Neuronal stem cell (in vitro differentiated cells): ENCODE measurements at places on chromosomes 11 and 22.

- H3K36me3 ChIP-seq, result peaks cover 65% of the 10 kb centered on the region
- H3K27me3 ChIP-seq, result no peaks in the 10 kb centered on the region
- H3K4me1 ChIP-seq, result peaks cover 7% of the 10 kb centered on the region
These were observed 17.5 kb upstream of the TMEM184B start for GRCh38 chr22:38290347-38290746.

GRCh38 chr11:75994616-75995015 lies 179.6 kb downstream of the UVRAG start:
- H3K36me3 ChIP-seq, result peaks cover 19% of the 10 kb centered on the region
- no peak for DNase-seq
- no peak overlapping the region for H3K4me3 ChIP-seq
- H3K27me3 ChIP-seq, result no peaks in the 10 kb centered on the region
- H3K27ac ChIP-seq, result no peak overlapping the region

DNA sequence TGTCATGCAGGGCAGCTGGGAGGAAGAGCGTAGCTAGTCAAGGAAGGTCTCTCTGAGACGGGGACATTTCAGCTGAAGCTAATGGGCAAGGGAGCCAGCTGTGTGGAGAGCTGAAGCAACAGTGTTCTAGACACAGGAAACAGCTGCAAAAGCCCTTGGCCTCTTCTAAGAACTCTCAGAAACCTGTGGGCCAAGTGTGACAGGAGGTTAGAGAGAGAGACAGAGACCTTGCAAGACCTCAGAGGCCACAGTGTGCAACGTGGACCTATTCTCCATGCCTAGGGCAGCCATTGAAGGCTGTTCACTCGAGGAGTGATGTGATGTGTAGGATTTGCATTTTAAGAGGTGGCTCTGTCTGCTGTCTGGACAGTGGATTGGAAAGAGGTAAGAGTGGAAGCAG lies 48.7 kb upstream of the TNRC6B start:
- no peaks in the 10 kb centered on the region for H3K36me3 ChIP-seq
- no peak overlapping the region for H3K27ac ChIP-seq
- no peak for DNase-seq
- H3K27me3 ChIP-seq, result no peaks in the 10 kb centered on the region

- peak within 1 kb of the TSS; percentile 67 for H3K4me3 ChIP-seq
- peak within 1 kb of the TSS; percentile 65 for H3K27ac ChIP-seq
- H3K27me3 ChIP-seq, result no peaks in the 10 kb centered on the region
- peaks cover 66% of the 10 kb centered on the region for H3K36me3 ChIP-seq
- H3K4me1 ChIP-seq, result peaks cover 2% of the 10 kb centered on the region
These were observed at the start of gene THOC5 for GRCh38 chr22:29553351-29554224. TSS of gene THOC5 (minus strand) at chr22:29553757. CDS start at chr22:29549147, 4,610 bp downstream.

- H3K27me3 ChIP-seq, result no peaks in the 10 kb centered on the region
- H3K27ac ChIP-seq, result no peak overlapping the region
- H3K4me1 ChIP-seq, result no peaks in the 10 kb centered on the region
- peak; percentile 44 for DNase-seq
- no peaks in the 10 kb centered on the region for H3K36me3 ChIP-seq
- no peak overlapping the region for H3K4me3 ChIP-seq
These were observed 7.5 kb upstream of the C11orf97 start for GRCh38 chr11:94504689-94505293.

DNA sequence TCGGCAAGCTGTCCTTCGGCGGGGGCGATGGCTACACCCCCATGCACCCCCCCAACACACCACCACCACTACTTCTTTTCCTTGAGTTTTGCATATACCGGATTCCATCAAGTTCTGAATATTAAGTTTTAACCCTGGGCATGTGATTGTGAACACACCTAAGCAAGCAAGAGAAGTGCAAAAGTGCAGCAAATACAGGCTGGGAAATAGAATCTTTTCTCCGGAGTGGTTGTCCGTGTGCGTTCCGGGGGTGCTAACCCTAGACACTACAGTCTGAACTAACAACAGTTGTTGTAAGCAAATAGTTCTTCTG lies 574 bp downstream of the PRSS23 start:
- peak overlapping the region; percentile 87 for H3K4me3 ChIP-seq
- H3K4me1 ChIP-seq, result peaks cover 20% of the 10 kb centered on the region
- peaks cover 47% of the 10 kb centered on the region for H3K36me3 ChIP-seq
- H3K27ac ChIP-seq, result peak overlapping the region; percentile 70

DNA sequence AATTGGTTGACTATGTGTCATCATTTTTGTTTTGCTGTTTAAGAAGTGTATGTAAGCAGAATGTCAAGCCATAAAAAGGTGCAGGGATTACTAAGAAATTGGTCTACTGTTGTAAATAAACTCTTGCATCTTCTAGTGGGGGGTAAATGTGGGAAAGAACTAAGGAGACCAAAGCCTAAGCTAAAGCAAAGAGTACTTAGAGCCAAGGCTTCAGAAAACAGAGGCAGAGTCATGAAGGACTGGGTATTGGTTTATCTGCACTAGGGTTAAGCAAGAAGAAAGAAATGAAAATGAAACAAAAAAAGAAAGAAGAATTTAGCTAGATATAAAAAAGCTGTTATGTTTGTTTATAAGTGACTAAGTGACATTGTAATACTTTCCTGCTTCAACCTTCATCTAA lies 628.1 kb downstream of the METTL15 start:
- no peaks in the 10 kb centered on the region for H3K36me3 ChIP-seq
- no peaks in the 10 kb centered on the region for H3K27me3 ChIP-seq
- H3K4me1 ChIP-seq, result no peaks in the 10 kb centered on the region
- no peak overlapping the region for H3K27ac ChIP-seq
- DNase-seq, result no peak

DNA sequence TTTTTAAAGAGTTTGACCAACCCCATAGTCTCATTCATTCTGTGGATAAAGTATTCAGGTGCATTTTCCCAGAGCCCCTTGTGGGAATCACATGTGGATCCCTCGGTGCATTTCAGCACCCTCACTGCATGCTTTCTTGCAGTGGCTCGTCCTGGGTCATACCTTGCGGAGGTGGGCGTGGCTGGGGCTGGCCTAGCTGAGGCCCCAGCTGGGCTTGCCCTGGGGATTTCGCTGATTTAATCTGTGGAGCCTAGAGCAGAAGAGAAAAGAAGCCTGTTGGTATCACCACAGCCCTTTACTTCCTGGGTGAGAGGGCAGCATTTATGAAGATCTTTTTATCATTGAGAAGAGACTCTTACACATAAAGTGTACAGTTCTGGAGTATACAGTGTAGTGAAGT lies 53.1 kb downstream of the FBXO7 start:
- no peaks in the 10 kb centered on the region for H3K36me3 ChIP-seq
- H3K27me3 ChIP-seq, result peaks cover 21% of the 10 kb centered on the region
- no peak overlapping the region for H3K27ac ChIP-seq
- DNase-seq, result no peak

- H3K36me3 ChIP-seq, result no peaks in the 10 kb centered on the region
- DNase-seq, result no peak
- no peaks in the 10 kb centered on the region for H3K4me1 ChIP-seq
- no peak overlapping the region for H3K27ac ChIP-seq
These were observed 729.8 kb downstream of the FAM181B start for GRCh38 chr11:82003671-82004515.

DNA sequence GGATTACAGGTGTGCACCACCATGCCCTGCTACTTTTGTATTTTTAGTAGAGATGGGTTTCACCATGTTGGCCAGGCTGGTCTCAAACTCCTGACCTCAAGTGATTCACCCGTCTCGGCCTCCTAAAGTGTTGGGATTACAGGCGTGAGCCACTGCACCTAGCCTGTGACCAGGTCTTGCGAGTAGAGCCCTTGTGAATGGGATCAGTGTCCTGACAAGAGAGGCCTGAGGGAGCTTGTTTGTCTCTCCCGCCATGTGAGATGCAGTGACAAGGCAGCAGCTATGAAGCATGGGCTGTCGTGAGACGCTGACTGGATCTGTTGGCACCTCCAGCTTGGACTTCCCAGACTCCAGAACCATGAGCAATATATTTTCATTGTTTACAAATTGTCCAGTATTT lies 69.3 kb downstream of the LRRC32 start:
- H3K4me1 ChIP-seq, result peaks cover 9% of the 10 kb centered on the region
- H3K36me3 ChIP-seq, result no peaks in the 10 kb centered on the region
- H3K4me3 ChIP-seq, result no peak overlapping the region
- no peak for DNase-seq
- H3K27me3 ChIP-seq, result peaks cover 18% of the 10 kb centered on the region

DNA sequence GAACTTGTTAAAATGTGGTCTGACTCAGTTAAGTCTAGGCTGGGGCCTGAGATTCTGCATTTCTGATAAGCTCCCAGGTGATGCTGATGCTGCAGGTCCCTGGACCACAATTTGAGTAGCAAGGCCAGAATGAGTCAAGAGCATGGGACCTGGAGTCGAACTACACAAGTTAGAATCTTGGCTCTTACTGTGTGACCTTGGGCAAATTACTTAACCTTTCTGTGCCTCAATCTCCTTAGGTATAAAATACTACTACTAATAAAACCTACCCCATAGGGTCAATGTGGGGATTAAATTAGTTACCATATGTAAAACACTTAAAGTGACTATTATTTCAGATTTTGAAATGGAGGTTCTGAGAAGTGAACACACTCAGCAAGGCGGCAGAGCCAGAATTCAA lies 34.3 kb downstream of the GDPD5 start:
- peaks cover 18% of the 10 kb centered on the region for H3K4me1 ChIP-seq
- peaks cover 32% of the 10 kb centered on the region for H3K27me3 ChIP-seq
- DNase-seq, result no peak
- no peaks in the 10 kb centered on the region for H3K36me3 ChIP-seq

- no peaks in the 10 kb centered on the region for H3K27me3 ChIP-seq
- no peaks in the 10 kb centered on the region for H3K36me3 ChIP-seq
- no peak for DNase-seq
- H3K27ac ChIP-seq, result no peak overlapping the region
These were observed 30.8 kb downstream of the ST14 start for GRCh38 chr11:130190371-130190881.

- no peak for DNase-seq
- no peak overlapping the region for H3K4me3 ChIP-seq
- no peaks in the 10 kb centered on the region for H3K27me3 ChIP-seq
- H3K27ac ChIP-seq, result no peak overlapping the region
- H3K36me3 ChIP-seq, result no peaks in the 10 kb centered on the region
These were observed 1.1 kb upstream of the CD248 start for GRCh38 chr11:66317723-66318599.

- no peaks in the 10 kb centered on the region for H3K36me3 ChIP-seq
- DNase-seq, result no peak
- H3K27ac ChIP-seq, result no peak overlapping the region
- H3K4me1 ChIP-seq, result peaks cover 41% of the 10 kb centered on the region
- peaks cover 27% of the 10 kb centered on the region for H3K27me3 ChIP-seq
These were observed 35.7 kb upstream of the KLHL35 start for GRCh38 chr11:75468534-75469340.

GRCh38 chr22:37239336-37240239 lies 4.5 kb downstream of the RAC2 start:
- no peak for DNase-seq
- no peaks in the 10 kb centered on the region for H3K27me3 ChIP-seq
- H3K27ac ChIP-seq, result no peak overlapping the region
- no peaks in the 10 kb centered on the region for H3K36me3 ChIP-seq

DNA sequence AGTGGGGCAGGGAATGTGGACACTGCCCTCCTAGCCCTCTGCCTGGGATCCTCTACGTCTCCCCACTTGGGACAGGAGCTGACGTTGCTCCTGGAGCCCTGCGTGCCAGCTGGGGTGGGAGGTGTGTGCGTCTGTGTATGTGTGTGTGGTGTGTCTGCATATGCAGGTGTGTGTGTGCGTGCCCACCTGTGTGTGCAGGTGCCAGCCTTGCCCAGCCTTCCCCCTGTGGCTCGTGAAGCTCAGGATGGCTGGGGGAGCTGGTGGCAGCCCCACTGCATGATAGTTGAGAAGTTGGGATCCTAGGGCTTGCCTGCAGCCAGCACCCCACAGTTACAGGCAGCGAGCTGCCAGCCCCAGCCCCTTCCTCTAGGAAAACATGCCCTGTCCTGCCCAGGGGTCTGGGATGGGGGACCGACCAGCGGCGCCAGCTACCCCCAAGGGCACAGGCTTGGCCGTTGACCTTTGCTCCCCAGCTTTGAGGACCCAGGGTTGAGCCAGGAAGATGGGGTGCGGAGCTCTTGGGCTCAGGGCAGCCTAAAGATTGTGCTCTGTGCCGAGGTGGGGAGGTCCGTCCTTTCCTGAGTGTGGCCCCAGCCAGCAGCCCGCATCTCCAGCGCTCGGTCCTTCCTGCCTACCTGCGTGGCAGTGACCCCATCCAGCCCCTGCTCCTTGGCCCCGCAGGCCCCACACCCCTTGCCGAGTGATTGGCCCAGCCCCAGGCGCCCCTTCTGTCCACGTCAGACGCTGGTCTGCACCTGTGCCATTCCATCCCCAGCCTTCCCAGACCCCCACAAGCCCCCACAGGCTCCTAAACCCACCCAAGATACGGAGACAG lies 15.7 kb downstream of the BRSK2 start:
- no peaks in the 10 kb centered on the region for H3K36me3 ChIP-seq
- DNase-seq, result no peak

GRCh38 chr11:76787911-76788596 lies 4.9 kb downstream of the TSKU start:
- H3K4me1 ChIP-seq, result peaks cover 25% of the 10 kb centered on the region
- no peak overlapping the region for H3K4me3 ChIP-seq
- H3K27ac ChIP-seq, result no peak overlapping the region
- no peaks in the 10 kb centered on the region for H3K36me3 ChIP-seq

GRCh38 chr11:30062103-30062502 lies 45.3 kb upstream of the KCNA4 start:
- no peak overlapping the region for H3K27ac ChIP-seq
- H3K4me3 ChIP-seq, result no peak overlapping the region
- DNase-seq, result no peak
- H3K36me3 ChIP-seq, result no peaks in the 10 kb centered on the region
- H3K27me3 ChIP-seq, result no peaks in the 10 kb centered on the region

DNA sequence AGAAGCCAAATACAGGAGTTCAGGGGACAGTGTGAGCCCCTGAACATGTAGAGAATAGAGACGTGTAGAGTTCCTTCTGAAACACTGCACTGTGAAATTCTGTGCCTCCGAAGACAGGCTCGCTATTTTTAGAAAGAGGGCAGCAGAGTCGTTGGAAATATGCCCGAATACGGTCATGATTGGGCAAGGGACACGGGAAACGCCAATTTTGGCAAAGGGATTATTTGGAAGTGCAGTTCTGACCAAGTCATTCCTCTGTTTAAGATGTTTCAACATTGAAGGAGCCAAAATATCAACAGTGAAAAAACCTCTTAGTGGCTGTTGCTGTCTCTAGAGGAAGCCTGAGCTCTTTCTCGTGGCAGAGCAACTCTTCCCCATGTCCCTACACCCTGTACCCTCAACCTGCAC lies 9.5 kb upstream of the CBX6 start:
- peaks cover 3% of the 10 kb centered on the region for H3K4me1 ChIP-seq
- no peak for DNase-seq
- no peaks in the 10 kb centered on the region for H3K27me3 ChIP-seq
- H3K36me3 ChIP-seq, result no peaks in the 10 kb centered on the region
- no peak overlapping the region for H3K4me3 ChIP-seq
- no peak overlapping the region for H3K27ac ChIP-seq

GRCh38 chr11:120332822-120333716 lies 3.1 kb upstream of the ARHGEF12 start:
- no peak overlapping the region for H3K27ac ChIP-seq
- peaks cover 40% of the 10 kb centered on the region for H3K36me3 ChIP-seq
- H3K4me1 ChIP-seq, result peaks cover 4% of the 10 kb centered on the region
- H3K4me3 ChIP-seq, result no peak overlapping the region
- DNase-seq, result no peak

GRCh38 chr11:6602096-6602940 lies 1.1 kb downstream of the RRP8 start:
- H3K36me3 ChIP-seq, result peaks cover 29% of the 10 kb centered on the region
- DNase-seq, result no peak
